ENCODE measurements at places on chromosomes 2 and 18.

DNA sequence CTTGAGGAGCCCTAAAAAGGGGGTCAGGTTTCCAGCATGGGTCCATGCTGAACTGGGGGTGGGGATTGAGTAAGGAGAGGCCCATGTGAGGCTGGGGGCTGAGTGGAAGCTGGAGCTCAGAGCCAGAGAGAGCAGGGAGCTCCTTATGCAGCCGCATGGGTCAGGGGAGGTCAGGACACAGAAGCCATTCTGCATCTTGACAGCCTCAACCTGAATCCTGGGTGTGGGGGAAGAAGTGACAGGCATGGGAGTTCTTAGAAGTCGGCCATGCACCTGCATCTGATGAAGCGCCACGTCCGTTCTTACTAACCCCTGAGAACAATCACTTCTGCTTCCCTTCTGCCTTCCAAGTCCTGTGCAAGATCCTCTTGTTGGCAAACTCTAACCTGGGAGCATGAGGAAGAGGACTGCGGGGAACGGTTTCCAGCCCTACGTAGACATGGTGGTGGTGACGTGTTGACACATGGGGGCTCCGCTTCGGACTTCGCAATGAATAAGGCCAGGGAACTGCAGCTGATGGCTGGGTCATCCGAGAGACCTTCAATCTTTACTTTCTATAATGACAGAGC, 22.3 kb downstream of the GNLY start:
- no peak for DNase-seq

DNA sequence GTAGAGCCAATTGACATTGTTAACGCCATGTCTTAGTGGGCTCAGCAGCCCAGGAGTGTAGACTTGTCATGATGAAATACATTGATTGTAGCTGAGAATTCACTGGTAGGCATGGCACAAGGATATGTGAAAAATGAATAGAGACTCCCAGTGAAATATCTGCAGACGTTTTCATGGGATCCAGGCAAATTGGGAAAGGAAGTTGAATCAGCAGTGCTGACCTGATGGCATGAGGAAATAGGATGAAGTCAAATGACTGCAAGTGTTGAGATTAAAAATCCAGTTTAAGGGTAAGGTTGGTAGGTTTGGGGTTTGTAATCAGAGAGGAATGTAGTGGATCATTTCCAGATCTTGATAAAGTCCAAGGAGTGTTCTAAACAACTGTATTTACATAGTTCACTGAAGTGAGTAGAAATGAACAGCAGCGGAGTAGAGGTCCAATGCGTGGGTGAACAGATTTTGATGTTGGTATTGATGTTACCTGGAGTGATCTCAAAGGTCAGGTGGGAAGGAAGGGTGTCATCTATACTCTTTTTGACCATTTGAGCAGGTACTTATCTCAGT, 24.6 kb downstream of the INSIG2 start:
- peak; percentile 93 for DNase-seq

DNA sequence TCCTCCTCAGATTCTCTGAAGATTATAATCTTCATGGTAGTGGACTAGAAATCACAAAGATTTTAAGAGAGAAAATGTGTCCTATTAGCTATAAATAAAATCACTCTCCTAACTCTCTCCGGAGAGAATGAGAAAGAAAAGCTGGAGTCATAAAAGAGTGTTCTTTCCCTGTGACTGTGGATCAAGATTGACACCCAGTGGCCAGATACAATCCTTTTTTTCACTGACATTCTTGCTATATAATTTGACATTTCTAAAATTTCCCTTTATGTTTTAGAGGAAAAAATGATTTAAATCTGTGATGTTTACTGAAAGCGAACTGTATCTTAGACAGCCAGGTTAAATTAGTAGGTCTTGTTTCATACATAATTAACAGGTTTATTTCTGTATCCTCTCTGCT, 35.4 kb upstream of the LRP2 start:
- DNase-seq: no peak

GRCh38 chr2:201007584-201007998, 44.1 kb upstream of the ORC2 start:
- DNase-seq: no peak

GRCh38 chr2:154599189-154599588, 99.3 kb upstream of the KCNJ3 start:
- no peak for DNase-seq

DNA sequence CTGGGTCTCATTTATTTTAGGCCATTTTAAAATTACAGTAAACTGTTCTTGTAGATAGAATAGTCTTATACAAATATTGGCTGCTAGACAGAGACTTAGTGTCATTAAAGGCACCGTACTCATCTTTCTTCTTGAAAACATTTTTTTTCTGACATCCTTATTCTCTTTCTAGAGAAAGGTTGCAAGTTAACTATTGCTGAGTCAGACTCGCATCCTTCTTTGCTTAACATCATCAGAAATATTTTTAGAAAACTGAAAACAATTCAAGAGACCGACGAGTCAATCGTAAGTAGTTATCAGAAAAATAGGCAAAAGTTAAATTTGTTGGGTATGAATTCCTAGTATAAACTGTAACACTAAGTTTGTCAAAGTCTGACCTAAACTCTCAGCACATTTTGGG, 72.2 kb downstream of the HNMT start:
- no peak for DNase-seq

GRCh38 chr2:232577841-232578240, 27.4 kb downstream of the EIF4E2 start:
- DNase-seq: no peak

- DNase-seq: no peak
Observed at GRCh38 chr18:10202845-10203321, 251.6 kb upstream of the APCDD1 start.

- no peak for DNase-seq
Observed at GRCh38 chr18:67456711-67457110, 59.8 kb downstream of the DSEL start.

GRCh38 chr18:12836551-12836950, 47.5 kb downstream of the PTPN2 start:
- no peak for DNase-seq

GRCh38 chr2:46136481-46136880, 160.7 kb upstream of the EPAS1 start:
- no peak for DNase-seq

DNA sequence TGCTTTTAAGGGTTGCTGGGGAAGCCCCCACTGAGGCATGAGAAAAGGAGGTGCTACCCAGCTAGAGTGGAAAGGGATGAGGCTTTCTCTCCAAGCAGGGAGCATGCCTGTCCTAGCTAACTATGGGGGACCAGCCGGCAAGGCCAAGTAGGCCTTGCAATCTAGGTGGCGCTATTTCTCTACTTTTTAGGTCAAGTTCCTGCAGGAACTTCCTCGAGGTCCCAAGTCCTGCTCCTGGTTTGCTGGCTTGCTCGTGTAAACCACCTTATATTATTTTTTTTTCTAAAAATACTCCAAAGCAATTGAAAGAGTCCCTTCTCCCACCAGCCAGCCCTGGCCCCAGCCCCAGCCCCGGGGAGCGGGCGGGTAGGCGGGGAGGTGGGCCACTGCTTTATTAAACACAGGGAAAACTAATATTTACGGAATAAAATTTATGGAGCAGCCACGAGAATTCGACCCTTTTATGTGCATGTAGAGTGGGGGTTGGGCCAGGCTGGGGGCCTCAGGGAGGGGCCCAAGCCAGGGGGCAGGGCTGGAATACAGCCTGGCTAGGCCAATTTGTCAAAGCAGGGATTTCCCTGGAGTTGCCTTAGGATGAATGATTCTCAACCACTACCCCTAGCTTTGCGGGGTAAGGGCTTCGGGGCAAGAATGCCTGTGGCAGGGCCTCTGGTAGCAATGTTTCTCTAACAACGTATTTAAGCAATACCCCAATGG, 12.8 kb upstream of the IHH start:
- DNase-seq: peak; percentile 23

DNA sequence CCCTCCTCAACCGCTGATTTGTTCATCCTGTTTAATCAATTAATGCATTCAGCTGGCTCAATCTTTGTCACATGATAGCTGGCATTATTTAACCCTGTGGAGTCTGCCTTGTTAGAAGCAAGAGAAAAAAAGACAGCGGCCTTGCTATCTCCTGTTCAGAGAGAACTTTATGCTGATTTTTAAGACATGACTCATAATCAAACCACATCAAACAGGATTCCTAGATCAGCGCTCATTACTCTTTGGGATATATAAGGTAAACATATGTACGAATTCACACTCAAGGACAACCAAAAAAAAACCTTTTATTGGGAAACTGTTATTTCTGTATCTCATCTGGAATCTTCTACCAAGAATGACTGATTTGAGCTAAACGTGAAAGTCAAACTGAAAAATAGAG, 195.1 kb downstream of the C1D start:
- DNase-seq: peak; percentile 23

- DNase-seq: peak; percentile 91
Observed at GRCh38 chr2:234251326-234252271, 201.1 kb downstream of the SPP2 start.

DNA sequence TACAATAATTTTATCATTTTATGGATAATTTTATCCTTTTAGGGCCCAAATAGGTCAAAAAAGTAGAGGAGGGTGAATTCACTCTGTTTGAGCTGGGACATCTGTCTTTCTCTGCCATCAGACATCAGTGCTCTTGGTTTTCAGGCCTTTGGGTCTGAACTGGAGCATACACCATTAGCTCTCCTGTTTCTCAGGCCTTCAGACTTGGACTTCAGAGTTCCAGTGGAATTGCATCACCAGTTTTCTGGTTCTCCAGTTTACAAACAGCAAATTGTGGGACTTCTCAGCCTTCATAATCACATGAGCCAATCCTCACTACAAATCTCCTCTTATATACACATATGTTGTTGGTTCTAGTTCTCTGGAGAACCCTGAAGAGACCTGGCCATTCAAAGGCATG, 33.9 kb downstream of the CRYGD start:
- DNase-seq: no peak

GRCh38 chr2:162277381-162277780, 34.1 kb upstream of the FAP start:
- no peak for DNase-seq

DNA sequence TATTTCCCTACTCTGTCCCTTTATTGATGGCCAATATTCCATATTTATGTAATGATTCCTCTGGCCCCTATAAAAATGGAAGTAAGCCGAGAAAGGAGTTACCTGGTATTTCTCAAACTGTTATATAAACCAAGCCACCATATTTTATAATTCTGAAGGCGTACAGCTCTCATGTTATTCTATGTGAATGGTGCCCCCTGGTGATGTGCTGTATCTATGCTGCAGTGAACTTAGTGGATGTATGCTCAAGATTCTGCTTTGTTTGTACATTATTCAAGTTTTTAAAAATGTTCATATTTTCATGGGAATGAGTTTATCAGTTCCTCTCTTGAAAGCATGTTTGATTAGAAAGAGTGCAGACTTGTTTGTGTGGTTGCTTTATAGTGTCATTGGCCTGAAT, 194.5 kb upstream of the LRRTM1 start:
- no peak for DNase-seq

DNA sequence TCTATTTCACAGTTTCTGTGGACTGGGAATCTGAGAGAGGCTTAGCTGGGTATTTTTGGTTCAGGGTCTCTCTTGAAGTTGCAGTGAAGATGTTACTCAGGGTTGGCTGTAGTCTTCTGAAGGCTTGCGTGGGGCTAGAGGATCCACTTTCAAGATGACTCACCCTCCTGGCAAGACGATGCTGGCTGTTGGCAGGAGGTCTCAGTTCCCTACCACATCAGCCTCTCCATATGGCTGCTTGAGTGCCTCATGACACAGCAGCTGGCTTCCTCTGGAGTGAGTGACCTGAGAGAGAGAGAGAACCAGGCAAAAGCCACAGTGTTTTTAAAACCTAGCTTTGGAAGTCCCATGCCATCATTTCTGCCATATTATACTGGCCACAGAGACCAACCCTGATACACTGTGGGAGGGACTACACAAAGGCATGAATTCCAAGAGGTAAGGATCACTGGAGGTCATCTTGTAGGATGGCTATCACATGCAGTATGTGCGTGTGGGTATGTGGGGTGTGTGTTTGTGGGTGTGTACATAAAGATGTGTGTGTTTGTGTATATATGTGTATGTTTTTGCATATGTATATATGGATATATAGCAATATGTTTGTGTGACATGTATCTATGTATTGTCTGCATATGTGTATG, 25.1 kb downstream of the DNPEP start:
- DNase-seq: peak; percentile 22

- no peak for DNase-seq
Observed at GRCh38 chr2:178119179-178119922, 7.1 kb downstream of the RBM45 start.

DNA sequence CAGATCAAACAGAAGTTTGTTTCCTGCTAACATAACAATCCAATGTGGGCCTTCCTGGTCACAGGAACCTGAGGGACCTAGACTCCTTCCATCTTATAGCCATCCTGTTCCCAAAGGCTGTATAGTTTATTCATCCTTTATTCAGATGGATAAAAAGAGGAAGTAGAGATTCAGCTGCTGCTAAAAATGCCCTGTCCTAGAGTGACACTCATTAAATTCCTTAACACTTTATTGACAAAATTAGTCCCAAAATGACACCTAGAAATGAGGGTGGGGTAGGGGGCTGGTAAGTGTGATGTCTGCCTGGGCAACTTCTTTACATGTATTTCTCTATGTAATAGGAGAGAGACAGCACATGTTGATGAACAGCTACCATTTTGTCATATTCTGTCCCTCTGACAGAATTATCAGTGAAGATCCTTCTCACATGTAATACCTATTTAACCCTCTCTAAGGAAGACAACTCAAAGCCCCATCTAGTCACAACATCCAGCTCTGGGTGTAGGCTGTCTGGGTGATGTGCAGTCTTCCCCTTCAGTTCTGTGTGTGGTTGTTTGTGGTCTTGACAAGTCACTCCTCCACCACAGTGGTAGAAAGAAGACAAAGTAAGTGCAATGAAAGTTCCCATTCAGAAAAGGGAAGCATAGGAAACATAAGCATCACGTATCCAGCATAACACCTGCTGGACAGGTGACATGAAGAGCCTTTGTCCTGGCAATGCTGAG, 253.9 kb upstream of the CNTNAP5 start:
- no peak for DNase-seq

- no peak for DNase-seq
Observed at GRCh38 chr18:51191128-51191717, 6.3 kb downstream of the MEX3C start.

DNA sequence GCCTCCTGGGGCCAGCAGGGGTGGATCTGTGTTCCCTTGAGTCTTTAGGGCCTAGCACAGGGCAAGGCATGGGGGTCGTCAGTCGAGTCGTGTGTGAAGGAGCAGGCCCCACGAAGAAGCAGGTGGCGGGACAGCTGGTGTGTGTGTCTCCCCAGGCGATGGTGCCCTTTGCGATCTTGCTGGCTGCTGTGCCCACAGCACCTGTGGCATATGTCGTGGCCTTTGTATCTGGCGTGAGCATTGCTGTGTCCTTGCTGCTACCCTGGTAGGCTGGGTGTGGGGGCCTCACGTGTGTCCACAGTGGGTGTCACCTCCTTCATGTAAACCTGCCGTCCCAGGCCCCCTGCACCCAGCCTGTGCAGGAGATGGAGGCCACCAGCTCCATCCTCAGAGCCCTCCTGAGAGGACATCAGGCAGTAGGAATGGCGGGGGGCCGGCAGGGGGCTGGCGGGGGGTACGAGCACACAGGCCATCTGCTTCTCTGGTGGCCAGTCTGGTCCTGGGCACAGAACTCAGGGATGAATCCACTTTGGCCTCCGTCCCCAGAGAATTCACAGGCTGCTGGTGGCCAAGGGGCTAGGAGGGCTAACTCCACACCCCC, 13.2 kb downstream of the MFSD2B start:
- DNase-seq: no peak
